Aorta (tissue), 5 donors: ENCODE measurements at places on chromosomes 3 and 15.
A peak's percentile ranks its signal among the peaks of the same experiment; 100 is the strongest.

GRCh38 chr3:33718595-33718907 lies 497 bp upstream of the CLASP2 start:
- DNase-seq = no peak

DNA sequence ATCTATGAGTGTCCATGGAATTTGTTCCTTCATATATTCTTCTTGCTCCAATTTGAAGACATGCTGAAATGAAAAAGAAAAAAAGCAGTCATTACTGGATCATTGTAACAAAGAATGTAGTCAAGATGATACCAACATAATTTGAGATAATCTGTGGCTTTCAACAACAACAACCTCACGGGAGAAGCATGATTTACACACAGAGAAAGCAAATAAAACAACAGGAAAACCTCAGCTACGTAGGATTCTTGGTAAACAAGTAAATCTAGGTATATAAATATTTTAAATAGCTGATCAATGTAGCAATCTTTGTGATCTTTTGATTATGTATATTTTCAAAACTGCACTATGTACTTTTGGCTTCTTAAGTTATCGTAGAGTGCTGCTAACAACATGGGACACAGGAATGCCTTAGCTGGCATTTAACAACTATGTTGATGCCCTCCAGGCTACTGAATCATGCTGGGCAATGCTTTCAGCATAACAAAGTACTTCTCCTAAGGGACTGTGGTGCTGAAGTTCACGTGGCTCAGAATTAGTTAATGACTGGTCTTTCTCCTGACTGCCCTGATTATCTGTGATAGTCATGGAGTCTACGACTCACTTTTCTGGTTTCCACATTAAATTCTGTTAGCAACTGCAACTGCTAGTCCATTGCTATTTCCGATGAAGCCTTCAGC lies 96.5 kb upstream of the MYO5C start:
- no peak for DNase-seq

DNA sequence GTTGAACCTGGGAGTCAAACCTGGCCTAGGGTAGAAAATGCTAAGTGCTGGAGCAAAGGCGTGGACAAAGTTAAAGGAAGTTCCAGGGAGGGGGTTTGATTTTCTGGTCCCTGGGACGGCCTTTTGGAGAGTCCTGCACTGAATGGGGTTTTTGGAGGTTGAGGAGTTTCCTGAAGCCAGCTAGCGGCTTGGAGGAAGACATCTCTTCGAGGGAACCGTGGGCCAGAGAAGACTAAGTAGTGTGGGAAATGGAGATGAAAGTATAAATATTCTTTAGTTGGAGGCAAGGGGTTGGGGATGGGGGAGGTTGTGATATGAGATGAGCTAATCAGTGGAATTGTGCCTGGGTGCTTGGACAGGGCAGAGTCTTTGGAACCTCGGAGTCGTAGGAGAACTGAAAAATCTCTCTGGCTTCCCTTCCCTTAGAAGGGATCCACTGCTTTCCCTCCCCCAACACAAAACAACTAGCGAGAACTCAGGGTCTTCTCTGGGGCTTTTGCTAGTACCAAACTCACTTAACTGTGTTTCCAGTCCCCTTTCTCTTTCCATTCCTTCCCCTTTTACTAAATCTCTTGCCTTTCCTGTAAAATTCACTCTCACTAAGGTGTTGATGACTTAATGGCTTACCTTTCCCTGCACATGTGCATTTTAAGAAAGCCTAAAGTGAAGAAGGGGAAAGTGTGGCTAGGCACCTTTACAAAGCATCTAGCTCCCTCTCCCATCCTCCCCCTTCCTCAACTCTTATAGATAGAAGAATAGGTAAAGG lies 1.0 kb downstream of the LPP start:
- DNase-seq = no peak

DNA sequence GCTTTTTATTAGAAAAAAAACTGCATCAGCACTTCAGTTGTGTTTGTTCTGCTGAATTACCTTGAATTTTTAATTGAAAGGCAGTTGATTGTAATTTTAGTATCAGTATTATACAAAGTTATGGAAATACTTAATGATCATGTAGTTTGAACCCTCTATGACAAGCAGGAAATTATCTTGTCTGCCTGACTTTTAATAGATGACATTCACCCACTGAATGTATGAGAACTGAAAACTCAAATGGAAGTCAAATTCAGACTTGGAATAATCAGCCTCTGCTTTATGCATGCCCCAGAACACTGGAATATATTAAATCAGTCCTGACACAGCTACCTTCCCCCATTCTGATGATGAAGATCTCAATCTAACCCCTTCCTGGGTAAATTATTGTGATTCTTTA lies 73.5 kb downstream of the SLC49A4 start:
- DNase-seq = no peak

DNA sequence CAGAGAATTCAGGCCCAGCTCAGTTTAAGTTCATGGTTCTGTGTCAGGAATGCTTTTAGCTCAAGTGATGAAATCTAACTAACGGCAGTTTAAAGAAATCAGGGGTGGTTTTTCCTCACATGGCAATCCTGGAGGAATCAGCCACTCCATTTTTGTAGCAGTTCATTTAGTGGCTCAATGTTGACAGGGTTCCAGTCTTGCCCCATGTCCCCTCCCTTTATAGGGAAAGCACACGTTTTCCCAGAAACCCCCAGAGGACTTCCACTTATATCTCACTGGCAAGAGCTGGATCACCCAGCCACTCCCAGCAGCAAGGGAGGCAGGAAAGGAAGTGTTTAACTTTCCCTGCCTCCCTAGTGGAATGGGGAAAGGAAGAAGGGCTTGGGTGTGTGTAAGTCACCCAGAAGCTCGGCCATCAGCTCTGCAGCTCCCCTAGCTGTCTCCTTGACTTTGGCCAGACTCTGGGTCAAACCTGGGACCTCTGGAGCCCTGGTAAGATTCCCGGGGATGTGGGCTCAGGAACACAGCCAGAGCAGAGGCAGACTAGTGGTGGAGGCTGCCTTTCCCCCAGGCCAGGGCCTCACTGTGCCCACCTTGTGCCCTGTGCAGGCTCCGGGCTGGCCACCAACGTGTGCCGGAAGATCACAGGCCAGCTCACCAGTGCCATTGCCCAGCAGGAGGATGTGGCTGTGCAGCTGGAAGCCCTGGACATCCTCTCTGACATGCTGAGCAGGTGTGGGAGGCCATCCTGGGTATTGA lies 11.3 kb downstream of the CAND2 start:
- no peak for DNase-seq

- DNase-seq = no peak
Measured at GRCh38 chr3:36401056-36401455, 20.8 kb downstream of the STAC start.

- DNase-seq = no peak
Measured at GRCh38 chr3:26653811-26654425, 31.3 kb downstream of the LRRC3B start.

DNA sequence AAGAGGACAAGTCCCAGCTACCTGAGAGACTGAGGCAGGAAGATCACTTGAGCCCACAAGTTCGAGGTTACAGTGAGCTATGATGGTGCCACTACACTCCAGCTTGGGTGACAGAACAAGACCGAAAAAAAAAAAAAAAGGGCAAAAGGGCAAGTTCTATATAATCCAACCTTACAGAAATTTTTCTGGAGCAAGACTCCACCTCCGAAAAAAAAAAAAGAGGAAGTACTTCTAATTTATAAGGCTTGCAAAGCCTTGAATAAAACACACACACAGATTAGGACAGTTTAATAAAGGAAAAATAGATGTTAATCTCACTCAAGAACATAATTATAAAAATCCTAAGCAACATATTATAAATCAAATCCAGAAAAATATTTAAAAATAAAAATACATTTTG lies 14.4 kb upstream of the XYLB start:
- DNase-seq = no peak

- no peak for DNase-seq
Measured at GRCh38 chr3:191003742-191004141, 141.2 kb upstream of the GMNC start.

DNA sequence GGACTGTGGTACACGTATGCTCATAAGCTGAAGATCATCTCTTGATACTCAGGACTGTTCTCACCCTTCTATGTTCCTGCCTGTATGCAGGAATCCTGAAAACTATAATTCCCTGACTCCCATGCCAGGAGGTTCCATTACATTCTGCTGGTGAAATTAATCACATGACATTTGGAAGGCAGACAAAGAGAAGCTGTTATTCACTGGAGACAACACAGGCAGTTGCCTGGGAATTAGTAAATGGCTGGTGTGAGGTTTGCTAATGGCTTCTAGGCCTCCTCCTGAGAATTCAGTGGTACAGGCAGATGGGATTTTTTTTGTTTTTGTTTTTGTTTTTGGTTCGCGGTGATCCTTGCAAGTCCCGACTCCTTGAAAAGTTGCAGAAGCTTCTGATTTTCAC lies 91.4 kb downstream of the CTNNB1 start:
- no peak for DNase-seq

DNA sequence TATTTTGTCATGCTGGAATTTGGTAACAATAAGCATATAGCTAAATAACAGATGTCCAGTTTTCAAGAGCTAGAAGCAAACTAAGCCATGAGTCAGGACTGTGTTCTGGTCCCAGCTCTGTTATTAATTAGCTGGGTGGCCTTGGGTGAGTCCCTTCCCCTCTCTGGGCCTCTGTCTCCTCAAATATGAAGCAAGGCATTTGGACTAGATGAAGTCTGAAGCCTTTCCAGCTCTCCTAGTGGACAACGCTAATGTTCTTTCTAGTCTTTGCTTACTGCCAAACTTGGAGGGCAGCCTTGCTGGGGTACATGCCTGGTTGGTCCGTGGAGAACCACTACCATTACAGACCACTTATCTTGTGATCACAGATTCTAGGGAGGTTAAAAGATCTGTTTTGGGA lies 127.6 kb downstream of the DUT start:
- DNase-seq = no peak

DNA sequence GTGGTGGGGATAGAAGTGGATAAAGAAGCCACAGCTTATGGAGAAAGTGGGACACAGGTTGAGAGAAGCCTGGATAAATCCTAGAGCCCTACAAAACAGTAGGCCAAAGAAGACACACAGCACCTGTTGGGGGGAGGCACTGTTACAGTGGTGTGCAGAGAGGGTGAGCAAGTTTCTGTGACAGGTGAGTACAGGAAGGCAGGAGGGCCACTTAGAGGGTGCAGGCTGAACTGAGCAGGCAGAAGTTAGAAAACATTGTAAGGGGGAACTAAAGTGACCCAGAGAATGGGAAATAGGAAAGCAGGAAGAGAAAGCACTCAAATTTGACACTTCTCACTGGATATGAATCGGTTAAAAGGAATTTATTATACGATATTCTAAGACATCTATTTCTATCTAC lies 146.1 kb upstream of the TMCO5A start:
- no peak for DNase-seq

DNA sequence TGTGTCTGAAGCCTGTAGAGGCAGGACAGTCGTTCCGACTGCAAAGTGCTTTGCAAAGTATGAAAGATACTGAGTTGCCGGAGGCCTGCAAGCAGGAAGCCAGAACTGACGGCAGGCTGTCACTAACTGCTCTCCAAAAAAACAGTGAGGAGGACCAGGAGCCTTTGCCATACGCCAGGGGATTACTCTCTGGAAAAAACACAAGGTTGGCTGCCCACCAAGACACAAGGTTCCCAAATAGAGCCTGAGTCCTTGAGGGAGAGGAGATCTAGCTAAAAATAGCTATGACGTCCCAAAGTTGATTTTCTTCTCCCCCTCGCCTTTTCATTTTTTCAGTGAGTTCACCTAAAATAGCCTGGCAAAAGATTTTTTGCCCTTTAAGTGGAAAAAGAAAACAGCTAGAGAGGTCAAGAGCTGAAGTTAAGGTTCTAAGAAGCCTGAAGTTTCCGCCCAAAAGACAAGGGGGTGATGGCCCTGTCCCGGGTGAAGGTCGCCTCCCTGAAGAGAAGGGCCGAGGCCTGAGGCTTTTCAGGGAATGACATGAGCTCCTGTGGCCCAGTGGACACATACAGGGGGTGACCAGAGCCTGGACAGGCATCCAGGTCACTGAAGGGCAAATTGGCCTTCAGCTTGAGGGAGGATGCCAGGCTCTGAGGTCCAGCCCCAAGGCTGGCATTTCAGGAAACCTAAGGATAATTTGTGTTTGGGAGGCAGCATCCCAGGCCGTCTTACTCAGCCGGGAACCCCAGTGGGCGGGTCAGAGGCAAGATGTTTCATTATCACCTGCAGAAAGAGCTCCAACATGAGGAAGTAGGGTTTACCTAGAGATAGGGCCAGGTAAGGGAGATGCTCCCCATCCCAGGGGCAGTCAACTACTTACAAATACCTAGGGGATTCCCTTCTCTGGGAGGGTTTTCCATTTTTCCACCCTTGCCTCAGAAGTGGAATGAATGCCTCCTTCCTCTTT lies 44.9 kb upstream of the DGKG start:
- DNase-seq = peak; percentile 83

- no peak for DNase-seq
Measured at GRCh38 chr3:38835939-38836338, 19.9 kb upstream of the SCN10A start.

DNA sequence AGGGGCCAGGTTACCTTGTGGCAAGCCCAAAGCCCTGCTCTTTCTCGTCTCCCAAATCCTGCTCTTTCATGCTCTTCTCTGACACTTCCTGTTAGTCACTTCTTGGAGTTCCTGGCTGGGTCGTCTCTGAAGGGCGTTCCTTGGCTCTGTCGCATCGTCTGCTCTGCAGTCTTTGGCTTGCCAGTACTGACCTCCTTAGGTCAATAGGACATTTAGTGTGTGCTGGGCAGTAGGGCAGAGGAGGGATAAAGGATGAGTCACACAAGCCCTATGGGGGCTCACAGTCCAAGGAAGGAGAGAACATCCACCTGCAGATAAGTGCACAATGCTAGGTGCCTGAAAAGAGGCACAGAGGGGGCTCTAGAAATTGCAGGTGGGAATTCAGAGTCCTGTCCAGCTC lies 87.5 kb downstream of the FAM43A start:
- peak; percentile 72 for DNase-seq

GRCh38 chr3:129052675-129053074 lies 7.9 kb upstream of the GP9 start:
- DNase-seq = no peak

DNA sequence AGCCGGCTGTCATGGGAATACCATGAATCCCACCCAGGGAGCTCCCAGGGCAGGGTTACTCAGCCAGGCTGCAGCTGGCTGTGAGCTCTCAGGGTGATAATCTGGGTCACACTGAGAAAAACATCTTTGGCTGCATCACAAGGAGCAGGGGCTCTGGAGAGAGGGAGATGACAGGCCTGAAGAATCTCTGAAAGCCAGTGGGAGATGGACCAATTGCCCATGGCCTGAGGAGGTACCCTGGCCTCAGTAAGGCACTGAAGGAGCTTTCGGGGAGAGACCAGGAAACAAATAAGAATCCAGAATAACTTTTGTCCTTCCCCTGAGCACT lies 28.2 kb upstream of the GOLGA6C start:
- DNase-seq = no peak

DNA sequence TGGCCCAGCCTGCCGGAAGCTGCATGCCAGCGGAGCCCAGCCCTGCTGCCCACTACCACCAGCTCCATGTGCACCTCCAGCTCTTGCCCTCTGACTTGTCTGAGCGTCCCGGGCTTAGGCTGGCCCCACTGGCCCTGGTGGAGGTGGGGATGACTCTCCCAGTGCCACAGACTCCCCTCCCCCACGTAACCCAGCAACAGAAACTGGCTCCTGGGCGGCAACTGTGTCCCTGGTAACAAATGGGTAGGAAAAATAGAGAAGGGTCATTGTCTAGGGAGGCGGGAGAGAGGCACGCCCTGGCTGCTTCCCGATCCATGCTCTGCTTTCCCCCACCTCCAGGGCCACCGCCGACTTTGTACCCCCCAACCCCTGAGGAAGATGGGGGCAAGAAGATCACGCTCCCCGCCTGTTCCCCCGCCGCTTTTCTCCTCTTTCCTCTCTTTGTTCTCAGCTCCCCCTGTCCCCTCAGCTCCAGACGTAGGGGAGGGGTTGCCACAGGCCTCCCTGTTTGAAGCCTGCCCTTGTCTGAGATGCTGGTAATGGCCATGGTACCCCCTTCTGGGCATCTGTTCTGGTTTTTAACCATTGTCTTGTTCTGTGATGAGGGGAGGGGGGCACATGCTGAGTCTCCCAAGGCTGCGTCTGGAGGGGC lies 10.8 kb upstream of the SEMA3B start:
- DNase-seq = no peak
